Hair follicular keratinocyte (primary cell): ENCODE measurements at places on chromosomes 7 and 10. TPM values are rescaled to one million over a fixed set of nuclear protein-coding genes. Genes with fewer than 3 reads are reported as not detected.

Gene COL1A2
- 8.2 and 37.3 TPM in 2 replicates for total RNA-seq

Gene INA
- total RNA-seq: under 0.01 and 0.08 TPM in 2 replicates

Gene ADAMTS14
- total RNA-seq: 0.19 TPM in 1 of 2 replicates, not detected in the other

Gene LIPM
- total RNA-seq: not detected in 2 replicates

Gene TMEM140
- total RNA-seq: not detected in 2 replicates

Gene SPAM1
- not detected in 2 replicates for total RNA-seq

Gene CHST3
- 17.1 and 18.3 TPM in 2 replicates for total RNA-seq

Gene MYPN
- 0.08 TPM in 1 of 2 replicates, not detected in the other for total RNA-seq

Gene CDHR1
- total RNA-seq: 1.9 and 3.0 TPM in 2 replicates

Gene OR9A2
- not detected in 2 replicates for total RNA-seq

Gene CUZD1
- 0.11 and 0.39 TPM in 2 replicates for total RNA-seq

Gene RBM17
- 24.8 and 40.2 TPM in 2 replicates for total RNA-seq

Gene CALCR
- not detected in 2 replicates for total RNA-seq

Gene PARD3
- total RNA-seq: 37.2 and 43.2 TPM in 2 replicates

Gene MKX
- 0.84 TPM in 1 of 2 replicates, not detected in the other for total RNA-seq

Gene NRG3
- not detected in 2 replicates for total RNA-seq

Gene MMD2
- not detected in 2 replicates for total RNA-seq

Gene IKZF1
- not detected in 2 replicates for total RNA-seq

Gene IL2RA
- not detected in 2 replicates for total RNA-seq

Gene TMEM196
- total RNA-seq: not detected in 2 replicates

Gene PRKG1
- 0.11 and 0.16 TPM in 2 replicates for total RNA-seq

Gene OGA
- total RNA-seq: 40.7 and 62.8 TPM in 2 replicates

Gene LRRD1
- total RNA-seq: not detected in 2 replicates

Gene MGMT
- total RNA-seq: 39.8 and 47.1 TPM in 2 replicates

Gene TCTN3
- total RNA-seq: 30.2 and 34.5 TPM in 2 replicates

Gene MEST
- 5.6 and 20.4 TPM in 2 replicates for total RNA-seq

Gene PVRIG
- not detected in 2 replicates for total RNA-seq

Gene SUGCT
- total RNA-seq: 33.6 and 36.2 TPM in 2 replicates

Gene SORCS1
- total RNA-seq: not detected in 2 replicates

Gene TMEM26
- not detected in 2 replicates for total RNA-seq

Gene AQP1
- total RNA-seq: not detected in 2 replicates

Gene GNAT3
- total RNA-seq: not detected in 2 replicates

Gene PRXL2A
- total RNA-seq: 34.5 and 39.3 TPM in 2 replicates

Gene PLXDC2
- 3.0 and 7.3 TPM in 2 replicates for total RNA-seq

Gene SP4
- total RNA-seq: 2.3 and 2.6 TPM in 2 replicates

Gene ARL3
- 3.5 and 5.2 TPM in 2 replicates for total RNA-seq

Gene ITGA8
- 0.04 TPM in 1 of 2 replicates, not detected in the other for total RNA-seq

Gene OPN1SW
- not detected in 2 replicates for total RNA-seq

Gene OR2A12
- total RNA-seq: not detected in 2 replicates

Gene CCDC146
- 0.34 and 1.8 TPM in 2 replicates for total RNA-seq

Gene RBP4
- total RNA-seq: not detected in 2 replicates

Gene CHST15
- total RNA-seq: 20.0 and 39.5 TPM in 2 replicates

Gene AMPH
- total RNA-seq: 0.04 TPM in 1 of 2 replicates, not detected in the other

Gene LRRTM3
- total RNA-seq: not detected in 2 replicates

Gene FKBP14
- 15.9 and 16.9 TPM in 2 replicates for total RNA-seq

Gene DLX6
- total RNA-seq: 0.15 TPM in 1 of 2 replicates, not detected in the other

Gene PPP1R3A
- total RNA-seq: not detected in 2 replicates

Gene CALY
- not detected in 2 replicates for total RNA-seq
